ENCODE measurements at places on chromosomes 12 and 14.

- peak; percentile 20 for DNase-seq
These were observed 293.0 kb upstream of the TBX3 start for GRCh38 chr12:114976959-114977358.

DNA sequence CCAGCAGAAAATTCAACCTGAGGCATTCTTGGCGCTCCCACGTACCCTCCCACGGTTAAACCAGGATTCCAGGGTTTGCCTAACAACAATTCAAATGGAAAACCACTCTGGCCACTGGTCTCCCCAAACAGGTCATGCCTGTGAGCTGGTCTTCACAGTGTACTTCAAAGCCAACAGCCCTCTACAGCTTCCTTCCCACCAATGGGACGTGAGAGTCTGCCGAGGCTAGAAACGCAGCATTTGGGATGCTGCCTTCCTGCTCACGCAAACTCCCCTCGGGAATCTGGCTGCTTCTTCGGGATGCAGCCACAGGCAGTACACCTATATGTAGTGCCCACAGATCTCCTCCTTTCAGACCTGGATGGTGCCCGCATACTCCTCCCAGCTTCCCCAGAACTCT, 149.1 kb downstream of the KLHL28 start:
- no peak for DNase-seq

DNA sequence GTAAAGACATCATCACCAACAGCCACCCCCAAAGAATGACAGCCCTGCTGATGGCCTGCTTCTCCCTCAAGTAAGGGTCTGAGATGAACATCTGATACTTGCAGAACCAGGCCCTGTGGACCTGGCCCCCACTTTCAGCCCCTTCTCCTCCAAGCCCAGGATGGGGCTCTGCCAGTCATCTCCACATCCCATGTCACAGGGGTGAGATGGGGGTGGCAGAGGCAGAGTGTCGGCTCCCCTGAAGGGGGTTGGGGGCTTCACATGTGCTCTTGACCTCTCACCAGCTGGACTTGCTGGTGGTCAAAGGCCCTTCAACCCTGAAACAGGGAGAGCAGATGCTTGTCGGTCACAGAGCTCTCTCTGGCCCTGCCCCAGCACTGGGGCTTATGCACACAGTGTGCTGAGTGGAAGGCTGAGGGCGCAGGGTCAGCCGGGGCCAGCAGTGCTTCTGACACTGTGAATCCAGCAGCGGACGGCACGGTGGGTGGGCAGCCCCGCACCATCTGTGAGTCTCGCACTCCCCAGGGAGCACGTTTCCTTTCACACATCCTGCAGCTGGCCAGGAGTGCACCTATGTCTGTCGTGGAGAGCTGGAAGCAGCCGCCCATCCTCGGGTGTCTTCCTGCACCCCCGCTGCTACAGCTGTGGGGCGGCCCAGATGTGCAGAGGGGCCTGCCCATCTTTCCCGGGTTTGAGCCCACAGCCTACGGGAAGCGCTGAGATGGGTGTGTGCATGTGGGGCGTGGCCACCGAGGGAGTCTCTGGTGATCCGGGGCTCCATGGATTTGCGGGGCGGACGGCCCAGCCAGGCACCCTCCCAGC, 94.3 kb downstream of the ADGRD1 start:
- DNase-seq, result no peak

DNA sequence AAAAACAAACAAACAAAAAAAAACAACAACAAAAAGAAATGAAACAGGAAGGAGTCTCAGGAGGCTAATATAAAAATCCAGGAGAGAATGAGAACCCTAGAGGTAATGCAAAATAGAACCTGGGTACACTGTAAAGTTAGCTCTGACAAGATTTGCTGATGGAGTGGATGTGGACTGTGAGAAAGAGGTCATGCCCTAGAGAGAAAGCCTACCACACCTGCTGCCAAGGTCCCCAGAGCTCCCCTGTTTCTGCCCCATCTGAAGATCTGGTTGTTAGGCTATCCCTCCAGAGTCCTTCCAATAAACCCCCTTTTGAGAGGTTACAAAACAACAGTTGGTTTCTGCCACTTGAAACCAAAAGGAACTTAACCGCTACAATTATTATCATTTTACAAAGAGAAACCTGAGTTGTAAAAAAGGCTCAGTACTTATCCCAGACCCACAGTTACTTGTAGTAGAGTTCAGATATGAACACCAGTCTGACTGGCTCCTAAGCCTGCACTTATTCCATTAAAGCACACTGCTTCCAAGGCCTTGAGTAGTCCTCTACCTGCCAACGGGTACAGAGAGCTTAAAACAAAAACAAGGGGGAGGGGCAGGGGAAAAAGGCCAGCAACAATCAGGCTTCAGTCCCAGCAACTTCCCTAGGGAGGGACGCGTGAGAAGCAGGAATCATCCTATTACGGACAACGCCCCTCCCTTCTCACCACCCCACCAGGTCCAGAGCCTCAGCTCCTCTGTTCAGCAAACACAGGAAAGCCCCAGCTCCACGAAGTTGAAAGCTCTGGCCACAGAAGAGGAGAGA, 27.7 kb downstream of the PPP1R13B start:
- no peak for DNase-seq

GRCh38 chr12:110037315-110037714, 11.0 kb downstream of the C12orf76 start:
- no peak for DNase-seq

DNA sequence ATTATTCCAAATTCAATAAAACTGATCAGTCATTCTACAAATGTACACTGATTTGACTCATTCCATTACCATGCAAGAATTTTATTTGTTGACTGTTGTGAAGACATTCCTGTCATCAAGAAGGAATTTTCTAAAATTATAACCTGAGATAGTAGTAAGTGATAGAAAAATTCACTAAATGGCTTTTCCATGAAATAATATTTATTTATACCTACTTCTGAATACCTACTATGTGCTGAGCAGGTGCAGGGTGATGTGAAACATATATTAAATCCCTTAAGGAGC, 841.7 kb downstream of the NRXN3 start:
- no peak for DNase-seq

GRCh38 chr14:77495334-77495733, 3.3 kb downstream of the ISM2 start:
- no peak for DNase-seq

- DNase-seq, result no peak
These were observed 21.4 kb downstream of the ADGRD1 start for GRCh38 chr12:130975116-130975515.

GRCh38 chr12:118064608-118065007, 3.6 kb upstream of the WSB2 start:
- DNase-seq, result no peak

DNA sequence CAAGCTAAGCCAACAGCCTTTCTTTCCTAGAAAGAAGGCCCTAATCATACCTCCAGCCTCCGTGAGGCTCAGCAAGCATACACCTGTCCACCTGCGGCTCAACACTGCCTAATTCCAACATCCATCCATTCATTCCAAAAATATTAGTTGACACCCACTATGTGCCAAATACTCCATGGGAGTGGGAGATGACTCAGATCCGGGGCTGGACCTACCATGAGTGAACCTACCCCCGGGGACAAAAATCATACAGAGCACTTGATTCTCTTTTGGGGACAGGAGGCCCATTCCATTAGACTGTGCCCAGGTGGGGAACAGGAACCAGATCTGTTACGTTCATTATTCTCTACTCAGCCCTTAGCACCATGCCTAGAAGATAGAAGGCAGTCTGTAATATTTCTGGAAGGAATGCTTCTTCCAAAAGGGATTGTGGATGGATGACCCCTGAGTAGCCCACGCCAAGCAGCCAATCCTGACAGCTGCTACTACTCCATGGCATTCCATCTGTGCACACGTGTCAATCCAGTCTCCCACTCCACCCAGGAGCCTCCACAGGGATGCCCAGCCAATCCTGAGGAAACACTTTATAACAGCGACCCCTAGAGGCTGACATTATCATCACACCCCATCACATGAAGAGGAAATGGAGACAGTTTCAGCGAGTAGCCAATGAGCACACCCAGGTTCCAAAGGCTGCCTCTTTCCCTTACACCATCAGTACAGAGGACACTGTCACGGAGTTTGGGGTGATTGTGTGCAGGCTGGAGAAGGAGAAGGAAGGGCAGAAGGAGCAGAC, 170.7 kb downstream of the ESRRB start:
- DNase-seq, result no peak

- DNase-seq, result no peak
These were observed 114.2 kb downstream of the DAD1 start for GRCh38 chr14:22474730-22475351.
